HS-27A (cell line): ENCODE measurements at places on chromosomes 13 and 19.

DNA sequence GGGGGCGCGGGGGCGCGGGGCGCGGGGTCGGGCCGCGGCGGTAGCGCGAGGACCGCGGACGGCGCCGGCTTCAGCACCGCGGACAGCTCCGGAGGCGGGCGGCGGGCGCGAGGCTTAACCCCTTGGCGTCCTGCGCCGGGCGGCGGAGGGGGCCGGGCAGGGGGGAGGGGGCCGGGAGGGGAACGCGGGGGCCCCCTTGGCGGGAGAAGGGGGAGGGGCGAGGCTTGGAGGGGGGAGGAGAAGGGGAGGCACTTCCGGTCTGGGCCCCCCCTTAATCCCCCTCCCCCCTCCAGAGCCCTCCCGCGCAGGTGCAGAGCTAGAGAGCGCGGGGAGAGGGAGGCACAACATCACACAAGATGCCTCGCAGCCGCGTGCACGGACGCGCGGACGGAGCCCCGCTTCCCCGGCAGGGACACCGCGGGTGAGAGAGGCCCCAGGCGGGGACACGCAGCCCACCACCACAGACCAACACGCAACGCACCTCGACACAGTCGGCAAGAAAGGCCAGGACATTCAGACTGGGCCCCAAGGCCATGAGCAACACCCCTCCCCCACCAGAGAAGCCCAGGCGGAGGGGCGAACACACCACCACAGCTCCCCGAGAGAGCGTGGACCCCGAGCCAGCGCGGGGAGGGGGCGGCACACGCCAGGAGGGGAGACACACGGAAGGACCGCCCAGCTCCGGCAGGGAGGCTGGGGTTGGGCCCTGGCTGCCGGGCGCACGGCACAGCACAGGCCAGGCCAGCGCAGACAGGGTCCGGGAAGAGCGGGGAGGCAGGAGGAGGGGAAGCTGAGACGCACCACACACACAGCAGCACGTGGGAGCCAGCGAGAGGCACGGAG, 24.1 kb downstream of the SHANK1 start:
- DNase-seq, result no peak

GRCh38 chr13:54879036-54879435, 1850.4 kb downstream of the OLFM4 start:
- no peak for DNase-seq

GRCh38 chr13:76738616-76739015, 147.6 kb downstream of the KCTD12 start:
- DNase-seq, result no peak

- no peak for DNase-seq
Measured at GRCh38 chr13:106922384-106922783, 354.4 kb upstream of the ARGLU1 start.

GRCh38 chr19:50047671-50048070, 21.9 kb downstream of the ZNF473 start:
- DNase-seq, result no peak

DNA sequence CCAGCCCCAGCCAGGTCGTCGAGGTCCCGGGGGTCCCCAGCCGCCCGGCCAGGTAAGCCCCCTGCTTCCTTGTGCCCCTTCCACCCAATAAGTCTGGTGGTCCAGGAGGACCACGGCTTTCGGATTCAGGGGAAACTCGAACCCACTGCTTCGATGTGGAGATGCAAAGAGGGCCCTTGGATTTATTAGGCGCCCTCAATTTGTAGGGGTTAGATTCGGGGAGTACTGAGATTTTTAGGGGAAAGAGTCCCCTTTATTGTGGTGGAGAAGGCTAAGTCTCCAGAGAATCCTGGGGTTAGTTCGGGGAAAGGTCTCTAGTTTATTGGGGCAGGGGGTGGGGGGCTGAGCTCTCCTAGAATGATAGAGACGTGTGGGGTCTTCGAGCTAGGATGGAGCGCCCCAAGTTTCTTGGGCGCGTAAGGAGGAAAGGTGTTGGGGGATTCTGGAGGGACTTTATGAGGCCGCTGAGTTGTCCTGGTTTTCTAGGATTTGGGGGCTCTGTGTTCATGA, 3.8 kb upstream of the LTBP4 start:
- no peak for DNase-seq

DNA sequence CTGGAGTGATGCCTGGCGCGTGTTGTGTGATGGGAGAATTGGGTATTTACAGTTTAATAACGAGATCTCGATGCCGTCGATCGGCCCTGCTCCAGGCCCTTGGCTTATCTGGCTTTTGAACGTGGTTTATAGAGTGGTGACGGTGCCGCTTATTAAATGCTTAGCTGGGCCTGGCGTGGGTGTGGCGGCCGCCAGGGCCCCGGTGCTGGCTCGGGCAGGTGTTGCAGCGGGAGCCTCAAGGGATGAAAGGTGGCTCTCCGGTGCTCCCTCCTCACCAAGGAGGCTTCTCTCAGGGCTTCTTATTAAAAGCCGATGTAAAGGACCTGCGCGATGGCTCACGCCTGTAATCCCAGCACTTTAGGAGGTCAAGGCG, 173.8 kb downstream of the KDM4B start:
- no peak for DNase-seq

DNA sequence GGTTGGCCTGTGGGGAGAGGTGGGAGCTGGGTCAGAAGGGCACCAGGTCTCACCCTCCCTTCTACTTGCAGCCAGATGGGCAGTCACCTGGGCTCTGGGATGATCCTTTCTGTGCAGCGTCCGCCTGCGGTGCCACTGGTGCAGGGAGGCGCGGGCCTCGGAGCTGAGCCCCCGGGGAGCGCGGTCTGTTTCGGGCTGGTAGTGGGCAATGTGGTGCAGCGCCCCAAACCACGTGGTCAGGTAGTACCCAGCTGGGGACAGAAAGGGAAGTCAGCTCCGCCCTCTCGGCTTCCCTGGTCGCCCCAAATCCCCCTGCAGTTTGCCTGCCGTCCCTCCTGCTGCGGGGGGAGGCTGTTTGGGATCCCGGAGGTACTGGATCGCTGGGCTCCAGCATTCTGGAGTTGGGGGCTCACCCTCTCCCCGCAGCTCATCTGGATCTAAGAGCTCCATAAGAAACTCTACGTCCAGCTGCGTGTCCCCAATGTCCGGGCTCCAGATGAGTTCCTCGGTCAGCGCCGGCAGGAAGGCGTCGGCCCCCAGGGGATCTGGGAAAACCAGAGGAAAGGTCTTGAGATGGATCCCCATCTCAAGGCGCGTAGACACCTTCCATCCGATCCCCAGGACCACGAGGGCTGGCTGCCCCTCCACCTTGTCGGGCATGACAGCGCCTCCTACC, 8.8 kb downstream of the RINL start:
- DNase-seq, result no peak

DNA sequence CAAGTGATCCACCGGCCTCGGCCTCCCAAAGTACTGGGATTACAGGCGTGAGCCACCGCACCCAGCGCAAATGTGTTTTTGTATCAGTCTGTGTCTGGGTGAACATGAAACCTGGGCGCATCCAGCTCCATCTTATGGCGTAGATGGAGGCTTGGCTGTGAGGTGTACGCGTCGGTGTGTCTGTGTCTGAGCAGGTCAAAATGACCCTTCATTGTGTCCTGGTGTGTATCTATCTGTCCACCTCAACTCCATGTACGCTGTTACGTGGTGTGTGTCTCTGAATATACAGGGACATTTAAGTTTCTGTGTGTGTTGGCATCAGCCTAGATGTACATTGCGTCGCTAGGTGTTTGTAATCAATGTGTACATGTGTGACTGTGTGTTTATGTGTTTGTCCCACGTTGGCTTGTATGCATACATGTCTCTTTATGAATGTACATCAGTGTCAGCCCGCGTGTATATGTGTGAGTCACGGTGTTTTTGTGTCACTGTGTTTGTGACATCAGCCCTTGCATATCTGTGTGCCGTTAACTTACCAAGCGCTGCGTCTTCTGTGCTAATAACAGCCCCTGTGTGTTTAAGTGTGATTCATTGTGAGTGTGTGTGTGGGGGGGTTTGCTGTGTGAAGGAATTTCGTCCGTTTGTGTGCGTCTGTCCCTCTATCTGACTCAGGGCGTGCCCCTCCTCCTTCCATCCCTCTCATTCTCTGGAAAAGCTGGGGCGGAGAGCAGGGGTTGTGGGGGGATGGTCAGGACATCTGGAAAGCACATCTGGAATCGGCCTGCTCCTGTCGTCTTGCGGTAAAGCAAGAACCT, 6.4 kb downstream of the AXL start:
- peak; percentile 100 for DNase-seq
